NCI-H1436 (cell line): ENCODE measurements at places on chromosomes 4 and X.

GRCh38 chrX:106672527-106672926, 54.0 kb upstream of the RNF128 start:
- DNase-seq: no peak

DNA sequence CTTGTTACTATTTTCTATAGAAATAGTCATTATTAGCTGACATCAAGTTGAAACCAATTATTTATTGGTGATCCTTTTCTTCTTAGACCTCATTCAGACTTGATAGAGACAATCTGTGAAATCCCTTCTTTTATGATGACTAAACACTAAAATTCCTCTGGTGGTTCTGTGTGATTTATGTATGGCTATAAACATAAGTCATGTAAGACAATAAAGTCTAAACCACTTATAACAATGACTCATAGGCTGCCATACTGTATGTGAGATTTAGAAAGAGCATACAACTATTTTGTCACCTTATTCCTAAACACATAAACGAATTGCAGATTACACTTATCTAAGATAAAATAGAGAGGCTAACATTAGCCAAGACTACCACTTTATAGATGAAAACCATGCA, 101.1 kb upstream of the PRR32 start:
- DNase-seq: no peak

DNA sequence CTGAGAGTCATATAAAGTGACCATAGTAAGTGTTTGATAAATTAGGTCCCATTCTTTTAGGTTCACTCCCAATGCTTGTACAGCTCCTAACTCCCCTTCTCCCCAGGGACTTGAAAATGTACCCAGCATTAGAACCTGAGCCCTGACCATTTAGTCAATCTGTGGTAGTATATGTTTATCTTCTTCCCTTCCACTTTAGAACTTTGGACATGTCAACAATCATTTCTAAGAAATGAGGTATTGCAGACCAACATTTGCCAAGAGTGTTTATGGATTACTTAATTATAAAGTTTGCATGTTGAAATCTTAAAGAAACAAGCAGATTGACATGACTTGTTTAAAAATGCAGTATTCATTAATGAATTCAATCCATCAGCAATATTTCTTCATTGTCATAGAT, 26.0 kb downstream of the AFM start:
- no peak for DNase-seq

GRCh38 chr4:109411964-109412363, 21.7 kb upstream of the SEC24B start:
- no peak for DNase-seq

- DNase-seq: no peak
Measured at GRCh38 chrX:104270212-104270611, 15.5 kb upstream of the ESX1 start.

DNA sequence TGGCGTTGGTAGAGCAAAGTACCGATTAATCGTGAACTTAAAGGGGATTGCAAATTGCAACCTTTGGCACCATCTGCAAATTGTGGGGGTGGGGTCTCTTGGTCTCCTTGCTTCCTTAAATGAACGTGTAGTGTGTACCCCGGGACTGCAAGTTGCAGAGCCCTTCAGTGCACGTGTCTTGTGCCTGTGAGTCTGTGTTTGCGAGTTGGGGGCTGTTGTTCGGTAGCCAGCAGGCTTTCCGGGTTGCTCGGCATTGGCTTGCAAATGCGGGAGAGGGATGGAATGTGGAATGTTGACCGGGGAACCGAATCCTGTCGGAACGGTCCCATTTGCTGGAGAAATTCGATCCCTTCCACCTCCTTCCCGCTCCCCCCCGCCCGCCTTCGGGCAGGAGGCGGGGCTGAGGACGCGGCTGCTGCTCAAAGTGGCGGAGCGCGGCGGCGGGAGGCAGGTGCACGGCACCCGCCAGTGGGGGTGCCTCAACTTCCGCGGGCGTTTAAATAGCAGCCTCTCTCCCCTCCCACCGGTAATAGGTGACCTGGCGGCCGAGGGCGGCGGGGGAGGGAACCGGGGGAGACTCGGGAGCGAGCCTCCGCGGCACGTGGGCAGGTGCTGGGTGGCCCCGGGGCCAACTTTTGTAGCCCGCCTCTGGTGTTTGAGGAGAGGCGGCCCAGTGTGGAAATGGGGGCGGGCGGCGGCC, 1.5 kb downstream of the JADE1 start:
- peak; percentile 83 for DNase-seq

DNA sequence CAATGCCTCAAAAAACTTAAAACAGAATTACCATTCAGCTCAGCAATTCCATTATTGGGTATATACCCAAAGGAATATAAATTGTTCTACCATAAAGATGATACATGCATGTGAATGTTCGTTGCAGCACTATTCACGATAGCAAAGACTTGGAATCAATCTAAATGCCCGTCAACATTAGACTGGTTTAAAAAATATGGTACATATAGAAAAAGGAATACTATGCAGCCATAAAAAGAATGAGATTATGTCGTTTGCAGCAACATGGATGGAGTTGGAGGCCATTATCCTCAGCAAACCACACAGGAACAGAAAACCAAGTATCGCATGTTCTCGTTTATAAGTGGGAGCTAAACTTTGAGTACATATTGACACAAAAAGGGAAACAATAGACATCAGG, 10.9 kb upstream of the SYNPO2 start:
- DNase-seq: no peak

DNA sequence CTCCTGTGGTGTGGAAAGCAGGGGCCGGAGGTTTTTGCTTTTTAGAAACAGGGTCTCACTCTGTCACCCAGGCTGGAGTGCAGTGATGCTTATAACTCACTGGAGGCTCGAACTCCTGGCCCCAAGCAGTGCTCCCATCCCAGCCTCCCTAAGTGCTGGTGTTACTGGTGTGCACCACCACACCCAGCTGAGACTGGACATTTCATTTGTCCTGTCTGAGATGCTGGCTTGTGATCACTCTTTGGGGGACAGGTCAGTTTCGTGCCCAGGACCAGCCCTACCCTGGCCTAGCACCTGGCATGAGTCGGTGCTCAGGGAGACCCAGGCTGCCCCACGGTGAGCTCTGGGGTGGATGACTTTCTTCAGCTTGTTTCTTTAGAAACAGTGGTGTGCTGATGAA, 11.3 kb downstream of the PSAPL1 start:
- no peak for DNase-seq

DNA sequence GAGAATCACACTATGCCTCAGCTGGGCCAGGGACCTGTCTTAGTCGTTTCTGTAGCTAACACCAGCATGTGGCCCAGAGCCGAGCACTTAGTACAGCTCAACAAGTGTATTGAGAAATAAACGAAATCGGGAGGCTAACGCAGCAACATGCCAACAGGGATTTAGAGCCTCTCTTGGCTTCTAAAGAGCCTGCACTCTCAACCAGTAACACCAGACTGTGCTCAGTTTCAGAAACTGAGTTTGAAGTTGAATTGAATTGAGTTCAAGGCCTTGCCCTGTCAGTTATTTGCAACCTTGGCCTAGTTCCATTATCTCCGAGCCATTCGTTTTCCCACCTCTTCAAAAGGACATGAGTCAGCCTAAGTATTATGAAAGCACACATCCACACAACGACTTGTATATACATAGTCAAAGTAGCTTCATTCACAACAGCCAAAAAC, 71.3 kb upstream of the LDB2 start:
- DNase-seq: no peak

- DNase-seq: no peak
Measured at GRCh38 chr4:94454405-94454804, 2.7 kb downstream of the PDLIM5 start.

- DNase-seq: no peak
Measured at GRCh38 chr4:1723131-1723801, 1.9 kb downstream of the TACC3 start.

- DNase-seq: no peak
Measured at GRCh38 chr4:86999136-86999643, 64.4 kb downstream of the AFF1 start.

- no peak for DNase-seq
Measured at GRCh38 chrX:79366556-79366872, 620 bp downstream of the ITM2A start.

GRCh38 chr4:183783991-183784553, 121.0 kb upstream of the STOX2 start:
- no peak for DNase-seq

GRCh38 chrX:66039944-66040343, at the start of gene VSIG4:
VSIG4 (minus strand) TSS chrX:66040080; CDS start chrX:66039998, 82 bp downstream.
- DNase-seq: no peak

DNA sequence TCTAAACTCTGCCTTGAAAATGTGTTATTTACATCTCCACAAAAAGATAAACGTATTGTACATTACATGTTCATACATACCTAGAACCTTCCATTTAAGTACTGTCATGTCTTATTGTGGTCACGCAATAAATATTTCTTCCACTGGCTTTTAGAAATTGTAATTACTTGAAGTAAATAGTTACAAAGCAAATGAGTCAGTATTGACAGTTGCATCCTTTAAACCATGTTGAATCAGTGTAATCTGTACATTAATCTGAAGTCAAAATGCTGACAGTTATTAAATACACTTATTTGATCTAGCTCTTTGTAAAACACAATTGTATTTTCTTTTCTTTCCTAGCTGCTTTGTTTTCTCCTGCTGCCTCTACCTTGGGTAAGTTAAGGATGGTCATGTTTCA, 446.7 kb downstream of the EPHA5 start:
- DNase-seq: no peak

DNA sequence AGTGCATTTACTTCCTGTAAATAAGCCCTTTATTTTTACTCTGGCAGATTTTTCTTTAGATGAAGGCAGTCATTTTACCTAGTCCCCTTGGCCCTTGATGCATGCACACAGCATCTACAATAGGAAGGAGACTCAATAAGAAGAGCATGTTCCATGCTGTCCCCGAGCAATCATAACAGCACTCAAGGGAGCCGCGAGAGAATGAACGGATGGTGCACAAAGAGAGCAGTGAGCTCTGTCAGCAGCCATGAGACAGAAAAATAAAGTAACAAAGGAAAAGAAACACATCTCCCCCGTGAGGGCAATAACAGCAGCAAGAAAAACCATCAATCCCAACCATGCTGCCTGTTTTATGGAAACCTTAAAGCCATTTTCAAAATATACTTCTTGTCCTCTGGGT, 11.9 kb downstream of the SMIM31 start:
- DNase-seq: no peak

GRCh38 chrX:2516623-2517022, 15.8 kb upstream of the DHRSX start:
- DNase-seq: no peak

DNA sequence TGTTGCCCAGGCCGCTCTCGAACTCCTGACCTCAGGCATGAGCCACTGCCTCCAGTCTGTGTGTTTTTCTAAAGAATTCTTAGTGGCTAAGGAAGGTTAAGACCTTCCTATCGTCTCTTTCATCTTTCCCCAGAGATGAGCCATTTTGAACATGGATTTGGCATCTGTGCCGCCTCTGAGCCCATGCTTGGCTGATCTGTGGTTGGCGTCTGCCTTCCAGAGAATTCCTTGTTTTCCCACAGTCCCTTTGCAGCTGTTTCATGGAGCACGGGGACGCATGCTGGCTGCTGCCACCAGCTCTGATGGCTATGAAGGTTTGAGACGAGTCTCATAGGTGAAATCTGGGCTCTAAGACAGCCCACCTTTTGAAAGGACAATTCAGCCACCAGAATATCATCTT, 60.4 kb downstream of the SHROOM2 start:
- DNase-seq: no peak

- no peak for DNase-seq
Measured at GRCh38 chr4:128686032-128686465, 123.5 kb upstream of the JADE1 start.

- no peak for DNase-seq
Measured at GRCh38 chr4:41746440-41747229, 1.9 kb downstream of the PHOX2B start.
